Cortex of kidney (tissue), 1 donor: ENCODE measurements at places on chromosomes 4 and X.

- no peak for DNase-seq
Observed at GRCh38 chr4:128718768-128719167, 90.7 kb upstream of the JADE1 start.

GRCh38 chr4:11268149-11268548, 160.5 kb downstream of the HS3ST1 start:
- DNase-seq = no peak

- DNase-seq = no peak
Observed at GRCh38 chr4:38313999-38314561, 349.9 kb upstream of the KLF3 start.

- DNase-seq = no peak
Observed at GRCh38 chr4:1625600-1626138, 58.4 kb downstream of the FAM53A start.

DNA sequence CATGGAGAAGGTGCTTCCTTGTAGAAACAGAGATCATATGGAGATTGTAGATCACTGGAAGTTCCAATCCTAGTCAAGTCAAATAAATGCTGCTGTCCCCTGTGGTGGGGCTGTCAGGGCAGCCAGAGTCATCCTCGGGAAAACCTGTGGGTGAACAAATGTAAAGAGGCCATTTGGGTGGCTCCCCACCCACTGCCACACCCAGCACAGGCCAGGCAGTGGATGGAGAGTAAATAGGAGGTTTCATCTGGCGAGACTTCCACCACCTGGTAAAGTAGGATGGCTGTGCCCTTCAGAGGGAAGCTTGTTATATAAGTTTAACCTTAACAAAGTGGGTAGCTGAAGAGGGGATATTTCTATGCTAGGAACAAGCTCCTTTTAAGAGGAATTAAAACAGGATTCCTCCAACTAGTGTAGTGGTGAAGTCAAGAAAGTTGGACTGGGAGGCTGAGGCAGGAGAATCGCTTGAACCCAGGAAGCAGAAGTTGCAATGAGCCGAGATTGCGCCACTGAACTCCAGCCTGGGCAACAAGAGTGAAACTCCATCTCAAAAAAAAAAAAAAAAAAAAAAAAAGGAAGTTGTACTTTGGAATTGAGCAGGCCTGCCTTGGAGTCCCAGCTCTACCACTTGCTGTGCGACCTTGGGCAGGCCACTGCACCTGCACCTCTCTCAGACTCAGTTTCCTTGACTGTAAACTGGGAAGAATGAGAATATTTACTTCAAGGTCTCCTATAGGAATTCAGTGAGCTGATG, 273.7 kb downstream of the PTTG2 start:
- no peak for DNase-seq

GRCh38 chr4:110480031-110480549, 4.1 kb downstream of the ENPEP start:
- DNase-seq = no peak

DNA sequence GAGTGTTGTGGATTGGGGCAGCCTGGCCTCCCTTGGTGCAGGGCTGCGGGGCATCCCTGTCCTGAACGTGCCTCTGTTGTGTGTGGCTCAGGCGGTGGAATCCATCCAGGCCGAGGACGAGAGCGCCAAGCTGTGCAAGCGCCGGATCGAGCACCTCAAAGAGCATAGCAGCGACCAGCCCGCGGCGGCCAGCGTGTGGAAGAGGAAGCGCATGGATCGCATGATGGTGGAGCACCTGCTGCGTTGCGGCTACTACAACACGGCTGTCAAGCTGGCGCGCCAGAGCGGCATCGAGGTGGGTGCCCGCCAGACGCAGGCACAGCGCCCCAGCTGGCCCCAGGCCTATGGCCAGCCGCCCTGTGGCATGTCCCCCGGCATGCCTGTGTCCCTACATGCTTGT, 25.6 kb downstream of the MAEA start:
- no peak for DNase-seq

GRCh38 chrX:15242899-15243555, 26.9 kb downstream of the ASB9 start:
- DNase-seq = no peak

GRCh38 chr4:90995996-90996395, 868.8 kb downstream of the CCSER1 start:
- DNase-seq = no peak

DNA sequence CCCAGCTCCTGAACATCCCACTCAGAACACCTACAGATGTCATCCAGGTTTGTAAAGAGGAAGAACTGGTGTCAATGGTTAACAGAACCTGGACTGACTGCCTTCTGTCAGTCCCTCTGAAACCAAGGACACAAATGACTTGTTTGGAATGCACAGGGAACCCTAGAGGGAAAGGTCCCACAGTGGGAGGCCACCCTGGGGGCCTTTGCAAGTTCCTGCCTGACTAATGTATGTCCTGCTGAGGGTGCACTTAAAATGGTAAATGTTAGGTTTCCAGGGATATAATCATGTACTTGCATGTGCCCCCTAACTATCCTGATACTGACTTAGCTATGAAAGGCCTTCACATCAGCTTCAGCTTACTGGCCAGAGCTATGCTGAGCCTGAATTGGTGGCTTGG, 15.0 kb upstream of the XAGE2 start:
- DNase-seq = no peak

- no peak for DNase-seq
Observed at GRCh38 chr4:72374159-72374558, 194.9 kb downstream of the ADAMTS3 start.

DNA sequence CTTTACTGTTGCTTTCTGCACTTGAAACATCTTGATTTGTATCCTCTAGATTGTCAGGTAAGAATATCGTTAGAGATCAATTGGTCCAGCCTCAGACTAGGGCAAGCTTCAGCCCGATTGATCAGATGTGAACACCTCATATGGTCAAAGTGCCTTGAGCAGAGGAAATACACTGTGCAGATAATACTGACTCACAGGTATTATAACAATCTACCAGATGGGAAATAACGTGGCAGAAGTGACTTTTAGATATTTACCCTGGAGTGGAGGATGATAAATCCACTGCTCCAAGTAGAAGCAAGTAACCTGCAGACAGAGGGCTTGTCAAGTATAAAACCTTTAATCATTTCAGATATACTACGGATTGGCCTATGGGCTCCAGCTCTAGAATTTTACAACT, 17.9 kb downstream of the VEGFC start:
- no peak for DNase-seq

DNA sequence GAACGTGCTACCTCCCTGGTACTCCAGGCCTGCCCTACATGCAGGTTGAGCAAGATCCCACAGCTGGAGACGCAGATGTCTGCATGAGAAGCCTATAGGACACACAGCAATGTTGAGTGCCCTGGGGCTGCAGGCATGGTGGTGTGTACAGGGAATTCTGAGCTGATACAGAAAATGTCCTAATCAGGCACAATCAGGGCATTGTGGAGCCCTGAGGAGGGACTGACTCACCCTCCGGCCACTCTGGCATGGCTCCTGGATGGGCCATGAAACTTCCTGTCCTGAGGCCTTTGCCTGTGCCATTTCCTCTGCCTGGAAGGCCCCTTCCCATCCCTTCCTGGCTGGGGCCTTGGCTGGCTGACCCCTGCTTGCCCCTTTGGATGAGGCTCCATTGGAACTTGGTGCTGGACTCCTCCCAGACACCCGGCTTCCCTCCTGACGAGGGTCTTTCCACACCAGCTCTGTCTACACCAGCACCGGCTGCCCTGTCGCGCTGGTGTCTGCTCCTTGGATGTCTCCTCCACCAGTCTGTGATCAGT, 16.7 kb upstream of the AFAP1 start:
- DNase-seq = no peak

GRCh38 chr4:101471201-101471600, 123.9 kb upstream of the PPP3CA start:
- no peak for DNase-seq

GRCh38 chrX:131677655-131678628, 134.1 kb downstream of the OR13H1 start:
- DNase-seq = no peak

DNA sequence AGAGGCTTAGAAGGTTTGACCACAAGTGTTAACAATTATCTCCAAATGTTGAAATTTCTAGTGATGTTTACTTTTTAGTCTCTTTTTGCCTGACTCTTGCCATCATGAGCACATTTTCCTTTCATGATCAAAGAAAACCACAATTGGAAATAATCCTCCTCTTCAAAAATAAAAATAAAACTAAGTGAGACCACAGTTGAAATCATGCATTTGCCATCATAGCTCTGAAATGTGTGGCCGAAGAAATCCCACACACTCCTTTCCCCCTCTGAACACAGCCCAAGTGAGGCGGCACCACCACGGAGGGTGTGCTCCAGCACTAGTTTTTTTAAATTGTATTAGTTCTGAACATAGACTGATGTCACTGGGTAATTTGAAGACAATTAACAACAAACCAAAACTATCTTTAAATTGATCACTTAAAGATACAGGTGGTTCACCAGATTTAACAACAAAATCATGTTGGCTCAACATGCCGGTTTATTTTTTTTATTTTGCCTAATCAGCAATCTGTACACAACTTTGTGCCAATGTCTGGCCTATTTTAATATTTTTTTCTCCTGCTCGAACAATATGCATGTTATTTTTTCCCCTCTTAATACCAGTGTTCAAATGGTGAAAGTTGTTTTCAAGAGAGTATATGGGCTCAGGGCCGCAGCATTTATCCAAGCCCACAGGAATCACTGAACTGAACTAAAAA, 17.6 kb downstream of the APBB2 start:
- DNase-seq = no peak

DNA sequence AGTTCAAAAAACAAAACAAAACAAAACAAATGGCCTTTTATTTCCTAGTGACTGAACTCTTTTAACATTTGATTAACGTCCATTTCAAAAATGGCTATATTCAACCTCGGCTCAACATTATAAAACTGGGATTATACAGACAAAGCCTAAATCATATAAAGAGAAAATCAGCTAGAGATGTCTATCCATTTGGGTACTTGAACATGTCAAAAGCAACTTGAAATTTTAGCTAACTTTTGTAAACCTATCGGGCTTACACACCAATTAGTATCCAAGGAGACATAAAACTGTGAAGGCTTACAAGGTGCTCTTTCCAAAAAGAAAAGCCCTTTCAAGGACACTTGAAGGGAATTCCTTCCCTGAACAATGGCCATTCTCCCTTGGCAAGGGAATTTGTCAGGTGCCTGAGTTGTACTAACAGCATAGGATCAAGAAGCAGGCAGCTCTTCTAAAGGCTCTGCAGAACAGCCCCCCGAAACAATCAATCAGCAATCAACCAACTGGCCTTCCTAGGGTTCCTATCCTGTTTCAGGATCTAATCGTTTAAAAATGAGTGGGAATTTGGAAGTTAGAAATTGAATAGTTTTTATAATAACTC, 633.7 kb upstream of the HTR2C start:
- no peak for DNase-seq

- DNase-seq = no peak
Observed at GRCh38 chr4:1788254-1788973, 4.7 kb upstream of the FGFR3 start.

GRCh38 chrX:26470941-26471340, 255.0 kb downstream of the MAGEB5 start:
- DNase-seq = no peak

- no peak for DNase-seq
Observed at GRCh38 chrX:64230123-64230970, at the start of gene ASB12. ASB12 (minus strand) TSS chrX:64230607; CDS start chrX:64225650, 4,957 bp downstream.

GRCh38 chr4:128827296-128827695, 17.8 kb downstream of the JADE1 start:
- DNase-seq = no peak

GRCh38 chr4:95439896-95440295, 108.9 kb downstream of the UNC5C start:
- DNase-seq = no peak

DNA sequence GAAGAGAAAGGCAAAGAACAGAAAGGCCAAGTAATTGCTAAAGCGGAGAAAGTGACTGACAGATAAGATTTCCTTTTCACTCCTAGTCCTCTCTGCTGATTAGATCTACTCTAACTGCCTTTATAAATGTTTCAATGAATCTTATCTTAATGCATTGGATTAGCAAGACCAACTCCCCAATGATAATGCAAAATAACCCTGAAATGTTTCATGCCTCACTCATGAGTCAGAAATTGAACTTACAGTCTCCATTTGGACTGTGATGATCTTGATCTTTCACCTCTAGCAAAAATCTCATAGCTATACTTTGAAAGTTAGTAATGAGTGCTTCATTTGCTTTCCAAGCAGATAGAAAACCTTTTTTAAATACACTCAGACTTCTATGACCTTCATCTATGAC, 26.5 kb downstream of the SLC10A7 start:
- no peak for DNase-seq

- no peak for DNase-seq
Observed at GRCh38 chr4:125762537-125762936, 447.8 kb downstream of the FAT4 start.

DNA sequence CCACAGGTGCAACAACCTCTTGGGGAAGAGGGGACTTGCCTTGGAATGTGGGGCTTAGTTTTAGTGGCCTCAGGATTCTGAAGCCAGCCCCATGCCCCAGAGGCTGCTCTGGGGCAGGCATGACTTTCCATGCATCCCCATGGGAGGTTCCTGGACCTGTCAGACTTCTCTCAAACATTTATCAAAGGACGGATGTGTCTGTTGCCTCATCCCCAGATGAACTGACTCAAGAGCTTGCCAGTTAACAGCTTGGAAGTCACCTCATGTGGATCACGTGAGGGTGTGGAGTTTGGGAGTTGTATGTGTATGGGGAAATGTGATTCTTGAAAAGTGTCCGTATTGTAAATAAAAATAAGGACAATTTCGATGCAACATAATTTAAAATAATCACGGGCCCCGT, 341.5 kb downstream of the ARHGAP10 start:
- no peak for DNase-seq
